Stimulated activated CD4-positive, alpha-beta T cell treated with anti-CD3 and anti-CD28 coated beads, Interleukin-2, amount 100 ng/mL, for 48 hours (primary cell): ENCODE measurements at places on chromosomes 3 and 15.

DNA sequence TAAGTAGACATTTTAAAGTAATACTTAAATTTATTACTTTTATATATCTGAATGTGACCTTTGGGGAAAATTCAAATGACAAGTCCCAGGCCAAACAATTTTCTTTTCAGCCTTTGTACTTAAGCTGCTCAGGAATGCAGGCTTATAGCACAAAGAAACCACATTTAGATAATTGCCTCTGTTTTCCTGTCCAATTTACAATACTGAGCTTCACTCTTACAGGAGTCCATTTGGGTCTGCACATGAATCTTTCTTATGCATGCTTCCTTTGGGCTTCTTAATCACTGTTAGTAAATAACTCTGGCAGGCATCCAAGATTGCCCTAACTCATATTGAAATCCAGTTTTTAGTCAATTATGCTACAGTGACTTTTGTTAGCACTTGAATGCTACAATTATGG, 459.4 kb upstream of the TGFBR2 start:
- DNase-seq, result no peak

DNA sequence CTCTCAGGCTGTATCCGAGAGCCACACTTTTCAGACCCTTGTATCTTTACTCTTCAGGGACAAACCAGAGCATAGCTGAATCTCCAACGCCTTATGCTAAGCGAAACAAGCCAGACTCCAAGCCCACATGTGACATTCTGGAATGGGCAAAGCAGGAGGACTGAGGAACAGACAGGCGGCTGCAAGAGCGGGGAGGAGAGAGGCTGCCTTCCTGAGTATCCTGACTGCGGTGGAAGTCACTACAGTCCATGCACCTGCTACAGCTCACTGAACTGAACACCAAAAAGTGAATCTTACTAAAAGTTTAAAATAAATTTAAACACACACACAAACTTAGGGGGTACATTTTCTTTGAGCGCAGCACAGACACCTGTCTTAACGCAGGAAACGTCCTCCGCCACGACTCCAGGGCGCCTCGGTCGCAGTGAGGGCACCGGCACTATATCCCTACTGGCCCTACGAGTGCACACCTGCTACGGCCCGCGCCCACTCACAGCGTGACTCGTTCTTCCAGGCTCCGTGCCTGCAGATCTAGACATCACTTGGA, 1.4 kb downstream of the CYFIP1 start:
- DNase-seq, result no peak

DNA sequence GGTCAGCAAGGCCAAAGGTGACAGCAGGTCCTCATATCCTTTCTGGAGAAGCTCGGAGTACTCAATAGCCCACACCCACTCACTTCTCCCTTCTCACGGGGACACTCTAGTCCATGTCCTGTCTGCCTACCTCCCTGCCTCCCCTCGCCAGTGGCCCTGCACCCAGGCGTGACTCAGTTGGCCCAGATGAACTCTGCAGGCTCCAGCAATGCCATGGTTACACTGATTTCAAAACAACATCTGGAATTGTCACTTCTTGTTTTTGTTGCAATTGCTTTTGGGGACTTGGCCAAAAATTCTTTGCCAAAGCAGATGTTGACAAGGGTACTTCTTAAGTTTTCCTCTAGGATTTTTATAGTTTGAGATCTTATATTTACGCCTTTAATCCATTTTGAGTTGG, 13.0 kb downstream of the IL16 start:
- DNase-seq, result no peak

GRCh38 chr3:123449102-123449996, 459 bp upstream of the ADCY5 start:
- no peak for DNase-seq

DNA sequence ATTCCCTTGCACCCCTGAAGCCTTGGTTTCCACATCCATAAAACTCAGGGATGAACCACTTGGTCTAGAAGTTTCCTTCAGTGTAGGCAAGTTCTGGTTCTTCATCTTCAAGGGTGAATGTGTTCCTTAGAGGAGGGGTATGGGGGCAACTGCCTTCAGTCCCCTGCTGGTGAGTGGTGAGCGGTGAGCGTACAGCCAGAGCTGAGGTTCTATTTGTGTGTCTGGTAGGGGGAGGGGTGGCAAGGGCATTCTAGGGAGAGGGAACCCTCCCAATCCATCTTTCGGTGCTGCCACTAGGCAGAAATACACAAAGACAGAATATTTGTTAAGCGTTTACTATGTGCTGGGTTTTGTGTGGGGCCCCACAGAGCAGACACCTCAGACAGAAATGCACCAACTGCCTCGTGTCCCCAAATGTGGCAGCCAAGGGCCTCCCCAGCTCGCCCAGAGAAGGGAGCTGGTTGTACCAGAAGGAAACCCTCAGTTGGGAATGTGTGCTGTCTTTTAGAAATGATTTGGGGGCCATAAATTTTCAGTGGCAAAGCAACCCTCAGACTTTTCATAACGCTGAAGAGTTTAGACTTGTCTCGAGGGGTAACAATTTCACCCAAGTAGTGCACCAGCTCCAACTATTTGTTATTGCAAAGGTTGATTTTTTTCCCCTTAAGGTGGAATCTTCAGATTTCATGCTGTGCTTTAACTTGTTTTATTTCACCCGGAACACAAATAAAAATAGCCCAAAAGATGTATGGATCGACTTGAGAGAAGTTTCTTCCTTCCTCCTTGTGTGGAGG, 137.6 kb downstream of the FBLN2 start:
- no peak for DNase-seq

DNA sequence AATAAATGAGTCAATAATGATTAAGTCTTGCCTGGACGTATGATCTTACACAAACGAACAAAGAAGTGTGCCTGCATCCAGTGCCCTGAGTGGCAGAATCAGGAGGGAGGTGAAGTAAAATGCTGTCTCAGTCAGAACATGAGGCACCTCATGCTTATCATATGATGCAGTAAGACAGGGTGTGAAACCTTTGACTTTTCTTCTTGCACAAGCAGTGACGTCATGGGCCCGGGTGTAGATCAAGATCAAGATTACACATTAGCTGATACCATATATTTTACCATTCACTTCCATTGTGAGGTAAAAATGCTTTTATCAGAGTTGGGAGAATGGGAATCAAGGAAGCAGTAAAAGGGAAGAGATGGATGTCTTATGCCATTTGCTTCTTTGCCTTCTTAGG, 291.6 kb upstream of the PLSCR5 start:
- no peak for DNase-seq

GRCh38 chr3:71647751-71648150, 64.2 kb upstream of the FOXP1 start:
- DNase-seq, result no peak

GRCh38 chr15:67137951-67138848, 72.8 kb downstream of the SMAD3 start:
- DNase-seq, result no peak

DNA sequence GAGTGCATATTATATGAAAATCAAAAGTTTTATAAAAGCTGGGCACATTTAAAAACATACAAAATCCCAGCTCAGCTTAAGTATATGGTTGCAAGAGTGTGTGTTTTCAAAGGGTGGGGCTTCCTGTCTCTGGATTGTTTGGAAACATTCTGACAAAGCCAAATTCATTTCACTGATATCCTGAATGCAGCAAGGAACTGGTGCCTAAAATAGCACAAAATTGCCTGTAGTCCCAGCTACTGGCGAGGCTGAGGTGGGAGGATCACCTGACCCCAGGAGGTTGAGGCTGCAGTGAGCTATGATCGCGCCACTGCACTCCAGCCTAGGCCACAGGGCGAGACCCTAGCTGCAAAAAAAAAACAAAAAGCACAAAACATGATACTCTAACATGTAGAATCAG, 13.0 kb upstream of the TJP1 start:
- no peak for DNase-seq

DNA sequence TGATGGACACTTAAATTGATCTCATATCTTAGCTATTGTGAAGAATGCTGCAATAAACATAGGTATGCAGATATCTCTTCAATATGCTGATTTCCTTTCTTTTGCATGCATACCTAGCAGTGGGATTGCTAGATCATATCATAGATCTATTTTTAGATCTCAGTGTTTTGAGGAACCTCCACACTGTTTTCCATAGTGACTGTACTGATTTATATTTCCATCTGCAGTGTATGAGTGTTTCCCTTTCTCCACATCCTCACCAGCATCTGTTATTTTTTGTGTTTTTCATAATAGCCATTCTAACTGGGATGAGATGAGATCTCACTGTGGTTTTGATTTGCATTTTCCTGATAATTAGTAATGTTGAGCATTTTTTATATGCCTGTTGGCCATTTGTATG, 17.1 kb upstream of the RASA2 start:
- no peak for DNase-seq

GRCh38 chr15:94722024-94722636, 490.8 kb downstream of the MCTP2 start:
- DNase-seq, result no peak

DNA sequence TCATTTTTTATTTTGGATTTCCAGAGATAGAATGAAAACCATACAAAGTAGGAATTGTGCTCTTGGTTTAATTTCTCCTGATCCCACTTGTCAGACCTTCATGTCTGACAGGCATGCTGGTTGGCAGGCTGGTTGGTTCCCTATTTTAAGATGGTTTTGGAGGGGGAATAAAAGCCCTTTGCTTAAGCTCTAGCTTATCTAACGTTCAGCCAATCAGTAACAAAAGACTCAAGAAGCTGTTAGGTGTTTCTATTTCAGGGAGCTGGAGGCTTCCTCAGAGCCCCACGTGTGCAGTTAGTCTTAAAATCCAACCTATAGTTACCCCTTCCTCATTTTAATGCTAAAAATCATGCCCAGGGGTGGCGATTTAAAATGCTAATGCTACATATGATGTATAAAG, 40.5 kb upstream of the XIRP1 start:
- no peak for DNase-seq
